ENCODE measurements at places on chromosomes 1 and 21.

DNA sequence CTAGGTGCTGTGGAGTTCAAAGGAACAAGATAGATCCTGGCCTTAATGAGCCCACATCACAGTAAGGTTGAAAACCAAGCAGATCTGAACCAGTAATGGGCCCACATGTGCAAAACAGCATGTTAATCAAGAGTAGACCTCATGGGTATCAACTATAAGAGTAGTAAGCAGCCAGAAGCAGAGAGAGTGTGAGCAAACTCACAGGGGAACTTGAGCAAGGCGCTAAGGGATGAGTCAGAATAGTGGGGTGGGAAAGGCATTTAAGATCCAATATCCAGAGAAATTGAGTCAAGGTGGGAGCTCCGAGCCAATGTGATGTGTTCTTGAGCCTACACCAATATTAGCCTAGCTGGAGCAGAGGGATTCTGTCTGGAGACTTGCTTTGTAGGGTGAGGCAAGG, 52.4 kb upstream of the GJA5 start:
- no peak for DNase-seq

GRCh38 chr1:3464649-3465025, 10.2 kb downstream of the ARHGEF16 start:
- no peak for DNase-seq

DNA sequence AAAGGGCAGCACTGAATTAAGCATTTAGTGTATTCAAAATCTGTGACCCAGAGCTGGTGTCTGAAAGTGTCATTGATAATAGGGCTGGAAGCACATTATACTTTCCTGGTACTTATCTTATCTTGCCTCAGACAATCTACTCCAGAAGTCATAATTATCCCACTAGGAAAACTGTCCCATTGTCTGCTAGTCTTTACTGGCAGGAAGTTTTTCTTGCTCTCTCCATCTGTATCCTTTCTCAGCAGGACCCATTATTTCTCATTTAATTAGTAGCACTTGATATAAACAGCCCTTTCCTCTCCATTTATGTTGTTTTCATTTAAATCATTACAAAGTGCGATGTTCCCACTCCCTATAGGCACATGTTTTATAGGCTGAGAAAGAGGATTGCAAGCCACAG, 36.5 kb upstream of the BARHL2 start:
- no peak for DNase-seq

DNA sequence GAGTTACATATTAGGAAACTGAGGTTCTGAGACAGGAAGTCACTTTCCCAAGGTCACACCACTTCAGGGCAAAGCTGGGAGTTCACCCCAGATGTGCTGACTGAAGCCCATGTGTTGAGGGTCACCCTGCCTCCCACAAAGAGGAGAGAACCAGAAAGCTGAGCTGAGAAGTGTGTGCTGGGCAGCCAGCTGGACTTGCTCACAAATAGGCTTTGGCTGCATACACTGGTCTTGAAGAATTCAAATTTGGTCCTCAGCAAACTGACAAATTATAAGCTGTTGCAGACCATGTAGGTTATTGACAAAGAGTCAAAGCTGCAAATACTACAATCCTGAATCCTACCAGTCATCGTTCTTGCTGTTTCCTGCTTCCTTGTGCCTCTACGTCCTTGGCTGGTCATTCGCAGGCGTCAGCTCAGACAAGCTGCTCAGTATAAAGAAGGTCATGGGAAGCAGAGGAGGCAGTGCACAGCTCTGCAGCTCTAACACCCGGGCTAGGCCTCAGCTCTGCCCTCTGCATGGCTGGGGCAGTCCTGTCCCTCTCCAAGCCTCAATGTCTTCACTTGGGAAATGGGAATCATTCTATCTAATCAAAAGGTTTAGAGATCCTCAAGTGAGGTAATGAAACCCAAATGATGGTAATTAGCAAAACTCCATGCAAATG, 40.0 kb downstream of the CDCP2 start:
- DNase-seq = no peak

- DNase-seq = no peak
These were observed 2.3 kb downstream of the OVAAL start for GRCh38 chr1:180560868-180561600.

- peak; percentile 67 for DNase-seq
These were observed 23.0 kb upstream of the ZBTB40 start for GRCh38 chr1:22428672-22429071.

GRCh38 chr1:179310721-179311120, 17.1 kb downstream of the SOAT1 start:
- DNase-seq = no peak

GRCh38 chr1:92876351-92876750, 44.5 kb downstream of the RPL5 start:
- DNase-seq = no peak

GRCh38 chr21:45266518-45267389, 20.9 kb downstream of the POFUT2 start:
- no peak for DNase-seq

GRCh38 chr21:20207335-20207734, 790.9 kb upstream of the NCAM2 start:
- no peak for DNase-seq

DNA sequence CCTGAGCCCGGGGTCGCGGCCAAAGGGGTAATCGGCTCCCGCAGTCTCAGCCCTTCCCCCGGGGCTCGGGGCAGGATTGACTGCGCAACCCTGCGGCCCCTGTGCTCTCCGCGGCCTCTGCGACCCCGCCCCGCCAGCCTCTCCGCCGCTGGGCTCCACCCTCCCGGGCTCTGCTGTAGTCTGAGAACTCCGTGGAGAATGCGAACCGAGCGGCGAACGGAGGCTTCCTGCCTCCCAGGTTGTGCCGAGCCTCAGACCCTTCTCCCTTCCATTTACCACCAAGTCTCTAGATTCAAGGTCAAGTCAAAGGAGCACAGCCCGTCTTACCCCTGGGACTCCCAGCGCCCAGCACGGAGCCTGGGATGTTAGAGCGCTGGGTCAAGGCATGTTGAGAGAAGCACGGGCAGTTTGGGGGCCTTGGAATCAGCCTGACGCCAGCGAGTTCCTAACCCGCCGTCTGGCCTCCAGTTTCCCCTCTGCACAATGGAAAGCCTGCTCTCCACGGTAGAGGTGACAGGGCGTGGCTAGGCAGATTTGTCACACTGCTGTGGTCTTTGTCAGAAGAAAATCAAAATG, 3.0 kb downstream of the ATP2B4 start:
- DNase-seq = peak; percentile 23

- no peak for DNase-seq
These were observed 126.3 kb upstream of the JUN start for GRCh38 chr1:58909914-58910681.

GRCh38 chr21:40602080-40602479, 244.9 kb downstream of the DSCAM start:
- peak; percentile 25 for DNase-seq

- DNase-seq = no peak
These were observed 480.6 kb downstream of the CAMTA1 start for GRCh38 chr1:7265771-7266371.

- no peak for DNase-seq
These were observed 32.2 kb downstream of the QSOX1 start for GRCh38 chr1:180186831-180187230.

DNA sequence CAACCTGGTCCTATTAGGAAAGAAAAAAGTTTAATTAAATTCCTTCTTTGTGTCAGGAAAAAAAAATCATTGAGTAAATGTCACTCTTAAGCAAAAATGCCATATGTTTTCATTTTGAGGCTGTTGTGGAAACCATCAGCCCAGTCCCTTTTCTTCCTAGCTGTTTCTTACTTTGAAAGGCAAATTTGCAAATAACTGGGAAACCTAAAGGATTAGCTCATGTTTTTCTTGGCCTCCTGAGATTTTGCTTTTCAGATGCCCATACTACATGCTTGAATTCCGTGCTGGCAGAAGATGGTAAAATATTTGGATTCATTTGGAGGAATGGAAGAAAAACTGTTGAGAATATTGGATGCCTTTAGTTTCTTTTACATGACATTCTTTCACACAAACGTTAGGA, 182.1 kb upstream of the ADAMTS5 start:
- no peak for DNase-seq

DNA sequence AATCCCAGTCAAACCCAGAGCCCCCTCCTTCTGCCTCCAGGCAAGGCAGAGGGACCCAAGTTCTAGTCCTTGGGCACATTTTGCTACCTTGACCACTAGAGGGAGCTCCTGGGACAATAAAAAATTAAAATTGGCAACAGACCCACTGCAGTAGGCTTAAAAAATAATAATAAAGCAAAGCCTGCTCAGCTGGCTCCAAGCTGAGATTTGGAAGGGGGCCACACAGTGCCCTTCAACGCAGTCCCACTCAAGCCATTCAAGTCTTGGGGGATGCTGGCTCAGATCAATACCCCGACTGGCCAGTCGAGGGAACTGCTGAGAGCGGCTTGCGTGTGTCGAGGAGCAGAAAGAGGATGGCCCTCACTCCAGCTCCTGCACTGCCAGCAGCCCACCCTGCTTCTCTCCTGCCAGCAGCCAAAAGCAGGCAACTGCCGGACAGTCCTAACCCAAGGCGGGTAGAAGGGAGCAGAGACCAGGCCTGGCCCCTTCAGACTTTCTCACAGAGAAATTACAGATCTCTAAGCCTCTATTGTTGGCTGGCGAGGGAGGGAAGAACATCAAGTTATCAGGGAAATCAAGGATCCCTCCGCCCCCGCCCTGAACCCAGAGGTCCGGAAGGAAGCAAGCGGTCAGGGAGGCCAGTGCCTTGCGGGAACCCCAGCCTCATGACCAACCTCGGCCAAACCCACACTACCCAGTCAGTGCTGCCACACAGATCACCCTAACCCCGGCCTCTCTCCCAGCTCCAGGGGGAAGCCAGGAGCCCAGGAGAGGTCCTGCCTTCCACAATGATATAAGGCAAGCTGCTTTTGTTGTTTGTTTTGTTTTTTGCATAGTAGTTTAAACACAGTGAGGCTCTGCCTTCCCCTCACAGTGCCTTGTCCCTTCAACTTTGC, 4.9 kb upstream of the ALDH4A1 start:
- peak; percentile 88 for DNase-seq

- no peak for DNase-seq
These were observed 9.6 kb upstream of the PRPF3 start for GRCh38 chr1:150311762-150312161.

DNA sequence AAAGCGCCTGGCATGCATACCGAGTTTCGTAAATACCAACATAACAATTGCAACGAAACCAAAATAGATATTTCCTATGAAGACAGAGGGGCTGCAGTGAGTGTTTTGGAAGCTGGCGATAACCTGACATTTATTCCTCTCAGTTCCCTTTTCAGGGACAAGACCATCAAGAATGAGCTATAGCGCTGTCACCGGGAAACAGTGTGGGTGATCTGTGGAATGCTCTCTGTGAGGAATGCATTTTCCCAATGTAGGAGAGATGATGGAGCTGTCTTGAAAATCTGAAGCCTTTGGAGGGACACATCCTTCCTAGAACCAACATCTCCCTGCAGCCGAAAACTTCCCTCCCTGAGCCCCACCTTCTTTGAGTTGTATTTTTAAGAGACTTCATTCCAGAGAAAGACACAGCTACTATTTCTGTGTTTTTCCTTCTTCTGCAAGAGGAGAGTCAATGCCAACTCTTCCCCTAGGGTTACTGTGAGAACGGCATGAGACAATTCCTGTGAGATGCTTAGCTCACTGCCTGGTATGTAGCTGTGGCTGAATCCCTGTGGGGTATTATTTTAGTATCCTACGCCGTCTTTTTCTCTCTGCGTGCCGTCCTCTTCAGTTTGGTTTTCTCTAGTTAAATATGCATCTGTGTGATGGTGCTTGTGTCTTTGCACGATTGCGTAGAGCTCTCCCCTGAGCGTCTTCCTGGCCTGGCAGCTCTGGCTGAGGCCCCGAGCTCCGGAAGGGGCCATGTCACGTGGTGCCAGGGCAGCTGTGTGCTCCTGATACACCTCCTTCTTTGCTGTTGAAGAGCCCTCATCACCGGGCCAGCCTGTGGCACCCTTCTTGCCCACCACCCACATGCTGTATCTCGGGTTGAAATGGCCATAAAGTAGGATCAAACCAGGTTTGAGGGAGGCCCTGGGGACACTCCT, 45.2 kb downstream of the AJAP1 start:
- no peak for DNase-seq

- no peak for DNase-seq
These were observed 42.7 kb downstream of the GJA5 start for GRCh38 chr1:147717706-147718097.

- DNase-seq = no peak
These were observed 4.8 kb downstream of the PSMG1 start for GRCh38 chr21:39178421-39178820.

DNA sequence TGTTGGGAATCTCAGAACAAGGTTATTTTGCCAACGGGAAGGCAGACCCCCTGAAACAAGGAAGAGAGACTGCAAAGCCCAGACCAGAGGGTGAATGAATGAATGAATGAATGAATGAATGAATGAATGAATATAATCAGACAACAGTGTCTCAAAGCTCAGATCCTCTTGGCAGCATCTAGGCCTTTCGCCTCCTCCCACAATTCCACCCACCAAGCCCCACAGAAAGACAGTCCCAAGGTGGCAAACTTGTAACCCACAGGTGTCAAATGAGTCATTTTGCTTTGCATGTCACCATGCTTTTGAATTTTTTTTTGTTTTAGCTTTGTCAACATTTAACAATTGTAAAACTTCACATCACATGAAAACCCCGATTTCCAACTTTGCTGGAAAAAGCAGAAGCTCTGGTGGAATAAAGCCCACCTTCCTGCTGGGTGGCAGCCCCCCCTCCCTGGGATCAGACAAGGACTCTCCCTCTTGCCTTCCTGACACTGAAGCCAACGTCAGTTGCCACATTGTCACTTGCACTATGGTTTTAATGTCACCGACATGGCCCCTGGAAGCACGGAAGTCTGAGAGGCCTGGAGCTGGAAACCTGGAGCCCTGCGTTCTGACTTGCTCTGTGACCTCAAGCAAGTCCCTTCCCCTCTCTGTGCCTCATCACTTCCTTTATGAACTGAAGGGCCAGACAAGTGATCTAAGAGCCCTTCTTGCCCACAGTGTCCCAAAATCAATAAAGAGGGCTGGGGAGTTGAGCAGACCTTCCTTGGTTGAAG, 134.6 kb upstream of the RUNX3 start:
- no peak for DNase-seq

DNA sequence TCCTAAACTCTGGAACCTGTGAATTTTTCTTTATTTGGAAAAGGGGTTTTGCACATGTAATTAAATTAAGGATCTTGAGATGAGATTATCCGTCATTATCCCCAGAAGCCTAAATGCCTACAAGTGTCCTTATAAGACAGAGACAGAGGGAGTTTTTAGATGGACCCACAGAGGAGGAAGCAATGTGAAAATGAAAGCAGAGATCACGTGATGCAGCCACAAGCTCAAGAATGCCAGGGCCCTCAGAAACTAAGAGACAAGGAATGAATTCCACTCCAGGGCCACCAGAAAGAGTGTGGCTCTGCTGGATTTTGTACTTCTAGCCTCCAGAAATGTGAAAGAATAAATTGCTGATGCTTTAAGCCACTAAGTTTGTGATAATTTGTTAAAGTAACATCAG, 183.6 kb upstream of the UBE2U start:
- peak; percentile 72 for DNase-seq

Measured in OCI-M1 (cell line).